Stimulated activated CD8-positive, alpha-beta memory T cell treated with anti-CD3 and anti-CD28 coated beads, Interleukin-4, amount 100 ng/mL, for 1 hour (primary cell): ENCODE measurements at places on chromosomes 2 and 18.

- DNase-seq = no peak
Measured at GRCh38 chr2:26178746-26179436, 6.0 kb downstream of the GAREM2 start.

GRCh38 chr2:240733803-240734495, 42.3 kb downstream of the AQP12A start:
- no peak for DNase-seq

GRCh38 chr2:16272038-16272788, 331.9 kb downstream of the MYCN start:
- DNase-seq = no peak

- DNase-seq = no peak
Measured at GRCh38 chr2:147910990-147911473, 66.2 kb downstream of the ACVR2A start.

- DNase-seq = no peak
Measured at GRCh38 chr2:149857344-149857743, 269.8 kb upstream of the MMADHC start.

DNA sequence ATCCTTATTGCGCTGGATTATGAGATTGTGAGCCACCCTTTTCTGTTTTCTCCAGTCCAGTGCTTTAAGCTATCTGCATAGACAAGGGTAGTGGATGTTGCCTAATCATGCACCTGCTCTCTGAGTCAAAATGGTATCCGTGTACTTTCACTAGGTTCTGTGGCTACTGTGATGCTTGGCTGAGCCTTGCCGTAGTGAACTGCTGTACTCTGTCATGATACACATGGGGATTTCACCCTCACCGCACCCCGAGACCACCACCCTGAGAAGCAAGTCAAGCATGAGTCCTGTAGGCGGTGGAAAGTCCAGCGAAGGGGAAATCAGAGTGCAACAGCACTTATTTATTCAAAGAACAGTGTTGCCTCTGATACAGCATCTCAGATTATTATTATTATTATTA, 55.0 kb downstream of the ARHGAP25 start:
- no peak for DNase-seq

GRCh38 chr2:88342749-88343148, 109.7 kb downstream of the FOXI3 start:
- no peak for DNase-seq

- no peak for DNase-seq
Measured at GRCh38 chr2:157420771-157421323, 23.0 kb downstream of the CYTIP start.

- no peak for DNase-seq
Measured at GRCh38 chr2:218230882-218231281, 13.9 kb downstream of the ARPC2 start.

DNA sequence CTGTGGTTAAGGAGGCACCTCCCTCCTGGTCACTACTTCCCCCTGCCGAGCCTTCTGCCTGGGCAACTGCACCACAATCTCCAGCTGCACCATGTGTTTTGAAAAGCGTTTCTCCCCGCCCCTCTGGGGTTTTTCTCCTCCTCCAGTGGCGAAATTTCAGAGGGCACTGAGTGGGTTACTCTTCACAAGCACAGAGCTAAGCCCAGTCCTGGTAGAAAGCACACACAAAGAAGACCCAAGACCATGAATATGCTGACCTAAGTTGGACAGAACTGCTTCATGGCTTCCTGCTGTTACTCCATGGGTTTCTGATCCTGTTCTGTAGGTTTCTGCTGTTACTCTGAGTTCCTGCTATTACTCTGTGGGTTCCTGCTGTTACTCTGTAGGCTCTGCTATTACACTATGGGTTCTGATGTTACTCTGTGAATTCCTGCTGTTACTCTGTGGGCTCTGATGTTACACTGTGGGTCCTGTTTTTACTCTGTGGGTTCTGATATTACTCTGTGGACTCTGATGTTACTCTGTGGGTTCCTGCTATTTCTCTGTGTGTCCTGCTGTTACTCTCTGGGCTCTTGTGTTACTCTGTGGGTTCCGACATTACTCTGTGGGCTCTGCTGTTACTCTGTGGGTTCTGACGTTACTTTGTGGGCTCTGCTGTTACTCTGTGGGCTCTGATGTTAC, 216.6 kb downstream of the RTP5 start:
- no peak for DNase-seq

DNA sequence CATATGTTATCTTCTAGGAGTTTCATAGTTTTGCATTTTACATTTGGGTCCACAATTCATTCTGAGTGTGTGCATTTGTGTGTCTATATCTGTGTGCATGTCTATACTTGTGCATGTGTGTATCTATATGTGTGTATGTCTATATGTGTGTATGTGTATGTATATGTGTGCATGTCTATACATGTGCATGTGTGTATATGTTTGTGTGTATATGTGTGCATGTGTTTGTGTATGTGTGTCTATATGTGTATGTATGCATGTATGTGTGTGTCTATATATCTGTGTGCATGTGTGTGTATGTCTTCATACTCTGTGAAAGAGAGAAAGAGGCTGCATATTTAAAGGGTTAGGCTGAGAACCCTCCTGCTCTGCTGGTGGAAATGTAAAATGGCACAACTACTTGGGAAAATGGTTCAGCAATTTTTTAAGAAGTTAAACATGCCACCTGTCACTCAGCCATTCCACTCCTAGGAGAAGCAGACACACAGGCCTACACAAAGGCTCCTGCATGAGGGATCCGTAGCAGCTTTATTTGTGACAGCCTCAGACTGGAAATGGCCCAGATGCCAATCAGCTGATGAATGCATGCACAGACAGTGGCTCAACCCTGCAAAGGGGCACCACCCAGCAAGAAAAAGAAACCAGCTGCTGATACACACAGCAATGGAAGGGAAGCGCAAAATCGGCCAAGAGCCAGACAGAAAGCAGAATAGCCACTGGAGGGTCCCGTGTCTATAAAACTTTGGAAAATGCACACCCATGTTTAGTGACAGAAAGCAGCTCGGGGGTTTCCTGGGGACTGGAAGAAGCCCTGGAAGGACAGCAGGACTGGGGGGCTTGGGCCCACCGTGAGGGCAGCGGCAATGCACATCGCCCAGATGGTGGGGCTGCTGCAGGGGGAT, 146.8 kb downstream of the SEPTIN10 start:
- no peak for DNase-seq
